ENCODE measurements at places on chromosomes 4 and X.

DNA sequence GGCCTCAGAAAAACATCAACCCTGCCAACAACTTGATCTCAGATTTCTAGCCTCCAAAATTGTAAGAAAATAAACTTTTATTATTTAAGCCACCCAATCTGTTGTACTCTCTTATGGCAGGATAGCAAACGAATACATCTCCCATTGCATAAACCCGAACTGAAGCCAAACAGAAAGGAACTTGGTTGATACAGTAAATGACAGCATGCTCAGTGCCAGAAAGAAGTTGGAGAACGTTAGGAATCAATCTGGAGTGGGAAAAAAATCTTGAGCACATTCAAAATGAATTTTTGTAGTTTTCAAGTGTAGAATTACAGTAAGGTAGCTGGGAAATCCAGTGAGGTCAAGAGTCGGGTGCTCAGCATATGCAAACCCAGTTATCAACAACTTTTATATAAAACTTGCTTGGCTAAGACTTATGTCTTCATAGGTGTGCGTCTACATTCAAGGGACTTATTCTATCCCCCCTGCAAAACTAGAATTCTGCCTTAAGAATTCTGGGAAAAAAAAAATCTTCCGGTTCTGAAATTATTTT lies 157.5 kb upstream of the ANKRD50 start:
- DNase-seq = no peak

DNA sequence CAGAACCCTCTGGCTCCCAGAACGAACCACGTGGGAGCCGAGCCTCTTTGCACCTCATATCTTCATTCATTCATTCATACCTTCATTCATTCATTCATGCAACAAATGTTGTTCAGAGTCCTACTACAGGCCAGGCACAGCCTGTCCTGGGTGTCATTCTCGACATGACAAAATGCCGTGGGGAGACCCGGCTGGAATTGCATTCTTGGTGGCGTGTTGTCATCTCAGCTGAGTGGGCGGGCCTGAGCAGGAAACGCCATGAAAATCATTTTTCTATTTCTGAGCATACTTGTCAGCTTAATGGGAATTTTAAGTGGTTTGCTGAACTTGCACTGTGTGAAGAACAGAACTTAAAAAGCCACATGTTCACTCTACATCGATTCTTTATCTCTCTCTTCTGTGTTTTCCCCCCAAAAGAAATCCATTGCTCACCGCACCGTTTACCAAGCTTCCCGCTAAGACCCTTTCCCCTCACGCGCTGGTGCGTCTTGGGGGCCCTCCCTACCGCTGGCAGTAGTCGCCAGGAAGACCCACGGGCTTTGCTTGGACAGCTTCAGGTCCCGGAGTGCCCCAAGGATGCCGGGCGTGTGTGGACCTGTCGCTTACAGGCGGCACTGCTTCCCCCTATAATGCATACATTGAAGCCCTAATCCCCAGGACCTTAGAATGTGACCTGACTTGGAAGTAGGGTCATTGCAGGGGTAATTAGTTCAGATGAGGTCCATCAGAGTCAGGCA lies 41.6 kb upstream of the HMX1 start:
- DNase-seq = no peak

GRCh38 chr4:185895351-185895750 lies 83.4 kb upstream of the SORBS2 start:
- DNase-seq = no peak

DNA sequence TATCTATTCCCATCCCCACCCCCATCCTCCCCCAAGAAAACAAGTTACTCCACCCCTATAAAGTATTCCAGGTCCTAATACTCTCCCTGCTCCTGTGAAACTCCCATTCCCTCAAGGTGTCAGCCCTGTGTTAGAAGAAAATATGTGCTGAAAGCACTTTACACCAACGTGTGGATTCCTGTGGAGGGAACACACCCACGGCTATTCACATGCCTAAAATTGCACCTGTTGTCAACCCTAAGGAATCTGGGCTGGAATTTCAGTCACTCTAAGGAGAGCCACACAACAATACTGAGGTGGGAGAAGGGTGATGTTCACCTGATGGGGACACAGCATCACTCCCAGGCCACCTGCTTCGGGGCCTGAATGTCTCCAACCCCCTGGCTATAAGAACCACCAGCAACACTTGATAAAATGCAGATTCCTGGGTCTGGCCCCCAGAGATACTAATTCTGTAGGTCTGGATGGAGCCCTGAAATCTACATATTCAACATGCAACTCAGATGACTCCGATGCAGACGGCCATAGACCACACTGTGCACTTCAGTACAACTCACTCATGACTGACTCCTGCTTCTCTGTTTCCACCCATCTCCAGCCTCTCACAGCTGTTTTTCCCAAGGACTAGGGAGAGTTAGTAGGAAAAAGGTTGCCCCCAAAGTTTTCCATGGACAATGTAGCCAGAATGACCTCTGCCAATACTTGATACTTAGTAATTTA lies 15.8 kb downstream of the SCD5 start:
- DNase-seq = no peak

- DNase-seq = no peak
Observed at GRCh38 chr4:15436513-15436912, 8.7 kb downstream of the C1QTNF7 start.

DNA sequence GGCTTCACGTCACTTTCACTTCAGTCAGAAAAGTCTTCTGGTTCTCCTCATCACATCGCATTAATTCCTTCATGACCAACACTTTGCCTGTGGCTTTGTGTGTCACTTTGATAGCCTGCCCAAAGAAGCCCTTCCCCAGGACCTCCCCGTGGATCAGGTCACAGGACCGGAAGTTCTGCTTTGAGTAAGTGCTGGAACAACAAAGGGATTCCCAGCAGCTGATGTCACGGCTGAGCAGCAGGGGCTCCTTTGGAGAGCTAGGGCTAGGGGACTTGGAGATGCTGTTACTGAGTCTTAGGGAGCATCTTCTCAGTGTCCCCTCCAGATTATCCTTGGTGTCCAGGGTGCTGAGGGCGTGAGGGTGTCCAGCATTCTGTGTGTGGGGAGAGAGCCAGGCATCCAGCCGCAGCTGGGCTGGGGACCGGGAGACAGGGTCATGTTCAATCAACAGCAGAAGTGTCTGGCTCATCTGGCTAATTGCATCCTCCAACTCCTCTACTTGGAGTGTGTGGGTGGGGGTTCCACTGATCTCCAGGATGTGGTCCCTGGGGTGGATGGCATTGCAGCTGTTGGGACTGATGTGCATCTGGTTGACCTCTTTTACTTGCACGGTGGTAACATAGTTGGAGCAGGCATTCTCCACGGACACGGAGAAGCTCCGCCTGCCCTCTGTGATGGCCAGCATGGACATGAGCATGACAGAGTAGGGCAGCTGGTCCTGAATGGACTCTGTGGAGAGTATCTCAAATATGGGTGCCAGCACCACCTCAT lies 39.2 kb upstream of the ARHGAP6 start:
- no peak for DNase-seq

DNA sequence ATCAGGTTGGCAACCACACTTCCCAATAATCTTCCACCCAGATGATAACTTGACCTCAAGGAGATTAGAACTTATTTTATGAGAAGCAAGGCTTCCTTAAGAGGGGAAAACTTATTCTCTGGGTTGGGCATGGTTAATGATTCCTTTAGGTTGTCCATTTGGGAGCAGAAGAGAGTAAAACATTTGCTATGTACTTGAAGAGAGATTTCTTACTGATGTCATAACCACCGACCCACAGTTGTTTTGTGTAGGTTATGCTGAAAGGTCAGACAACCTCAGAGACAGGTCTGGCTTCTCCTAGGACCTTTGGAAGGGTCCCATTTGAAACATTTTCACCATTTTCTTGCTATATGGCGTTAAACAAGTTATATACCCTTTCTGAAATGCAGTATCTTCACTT lies 56.1 kb downstream of the FAM114A1 start:
- DNase-seq = no peak

DNA sequence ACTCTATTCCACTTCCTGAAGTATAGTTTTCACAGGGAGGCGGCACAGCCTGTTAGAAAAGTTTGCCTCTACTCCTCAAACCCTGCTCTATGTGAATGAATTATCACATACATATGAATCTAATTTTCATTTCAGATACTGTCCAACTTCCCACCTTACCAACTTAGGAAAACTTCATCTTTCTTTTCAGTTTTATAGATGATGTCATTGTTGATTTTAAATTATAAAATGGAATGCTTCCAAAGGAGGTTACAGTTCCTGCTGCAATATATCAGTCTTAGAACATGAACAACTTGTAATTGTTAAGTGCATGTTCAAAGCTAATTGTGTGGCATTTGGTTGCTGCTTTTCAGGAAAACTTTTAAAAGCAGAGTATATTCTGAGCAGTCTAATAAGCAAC lies 92.4 kb downstream of the NEUROG2 start:
- DNase-seq = no peak

GRCh38 chr4:42167709-42168108 lies 15.3 kb upstream of the BEND4 start:
- DNase-seq = no peak

DNA sequence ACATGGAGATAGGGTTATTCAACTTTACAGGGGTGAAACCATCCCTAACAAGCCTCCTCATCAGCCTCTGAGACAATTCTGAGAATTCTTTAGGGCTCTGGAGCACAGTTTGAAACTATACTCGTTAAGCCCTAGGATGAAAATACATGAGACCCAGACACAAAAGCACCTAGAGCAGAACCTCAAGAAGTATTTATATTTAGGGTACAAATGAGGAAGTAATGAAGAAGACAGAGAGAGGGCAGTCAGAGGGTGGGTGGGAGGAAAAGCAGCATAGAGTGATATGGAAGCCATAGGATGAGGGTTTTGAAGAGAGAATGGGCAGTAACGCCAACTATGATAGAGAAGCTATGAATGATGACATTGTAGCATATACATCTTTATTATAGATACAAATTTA lies 250.3 kb downstream of the DCLK2 start:
- no peak for DNase-seq

- DNase-seq = no peak
Observed at GRCh38 chr4:57314636-57315035, 204.5 kb upstream of the IGFBP7 start.

DNA sequence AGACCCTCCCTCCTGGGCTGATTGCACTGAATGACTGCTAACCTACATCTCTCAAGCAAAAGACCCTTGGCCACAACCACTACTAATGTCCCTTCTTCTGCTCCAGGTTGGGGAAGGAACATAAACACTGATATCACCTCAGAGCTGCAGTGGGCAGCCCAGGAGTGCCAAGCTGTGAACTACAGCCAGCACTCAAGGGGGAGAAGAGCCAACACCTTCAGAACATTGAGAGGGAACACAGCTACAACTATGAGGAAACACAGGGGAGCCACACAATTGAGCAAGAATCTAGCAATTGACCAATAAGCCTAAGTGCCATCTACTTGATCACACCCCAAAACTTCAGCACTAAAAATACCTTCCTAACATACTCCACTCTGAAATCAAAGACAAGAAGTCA lies 222.8 kb downstream of the SPATA18 start:
- no peak for DNase-seq

DNA sequence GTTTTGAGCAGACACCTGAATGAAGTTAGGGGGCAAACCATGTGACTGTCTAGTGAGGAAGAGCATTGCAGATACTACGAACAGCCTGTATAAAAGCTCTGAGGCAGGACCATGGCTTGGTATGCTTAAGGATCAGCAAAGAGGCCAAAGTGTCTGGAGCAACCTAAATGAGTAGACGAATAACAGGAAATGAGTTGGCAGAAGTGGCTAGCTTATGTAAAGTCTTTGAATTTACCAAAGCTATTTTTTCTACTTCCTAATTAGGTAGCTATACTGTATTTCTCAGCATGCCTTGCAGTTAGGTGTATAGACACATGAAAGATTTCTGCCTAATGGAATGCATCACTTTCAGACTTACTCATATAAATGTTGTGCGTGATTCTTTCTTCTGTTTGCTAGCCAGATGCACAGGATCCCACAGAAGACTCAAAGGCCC lies 9.3 kb upstream of the GPRIN3 start:
- DNase-seq = peak; percentile 88

GRCh38 chrX:107675823-107676555 lies 47.7 kb downstream of the PRPS1 start:
- no peak for DNase-seq

DNA sequence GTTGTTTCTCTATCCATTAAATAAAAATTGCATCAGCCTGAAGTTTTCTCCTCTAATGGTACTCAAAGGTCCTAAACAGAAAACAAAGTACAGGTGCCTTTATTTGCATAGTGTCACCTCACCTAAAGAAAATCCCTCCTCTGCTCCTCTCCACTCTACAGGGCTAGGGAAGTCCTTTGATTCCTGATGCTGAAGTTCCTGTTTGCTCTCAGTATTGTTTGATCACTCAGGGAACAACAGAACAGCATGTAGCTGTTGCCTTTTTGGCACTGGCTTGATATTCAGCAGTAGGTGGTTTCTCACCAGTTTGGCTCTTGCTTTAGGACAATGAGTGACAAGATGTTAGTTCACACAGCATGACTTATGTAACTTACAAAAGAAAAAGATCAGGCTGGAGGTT lies 156.2 kb upstream of the SLC7A11 start:
- DNase-seq = no peak
